ENCODE measurements at places on chromosomes 13 and 19.

DNA sequence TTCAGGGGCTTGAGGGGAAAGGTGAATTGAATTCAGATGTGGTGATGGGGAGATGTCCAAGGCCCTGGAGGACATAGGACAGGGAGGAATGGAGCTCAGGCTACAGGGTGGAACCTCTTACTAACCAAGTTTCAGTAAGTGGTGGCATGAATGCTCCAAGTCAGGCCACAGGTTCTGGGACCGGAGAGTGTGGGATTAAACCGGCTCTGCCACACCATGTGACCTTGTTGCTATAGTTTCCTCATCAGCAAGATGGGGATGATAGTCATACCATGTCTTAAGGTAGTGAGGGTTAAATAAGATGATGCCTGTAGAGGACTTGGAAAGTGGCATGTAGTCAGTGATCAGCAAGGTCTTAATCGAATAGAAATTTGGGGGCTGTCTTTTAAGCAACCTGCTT, 16.3 kb downstream of the GPR183 start:
- peak; percentile 26 for DNase-seq

- no peak for DNase-seq
Observed at GRCh38 chr19:15701757-15702533, 25.9 kb upstream of the OR10H2 start.

DNA sequence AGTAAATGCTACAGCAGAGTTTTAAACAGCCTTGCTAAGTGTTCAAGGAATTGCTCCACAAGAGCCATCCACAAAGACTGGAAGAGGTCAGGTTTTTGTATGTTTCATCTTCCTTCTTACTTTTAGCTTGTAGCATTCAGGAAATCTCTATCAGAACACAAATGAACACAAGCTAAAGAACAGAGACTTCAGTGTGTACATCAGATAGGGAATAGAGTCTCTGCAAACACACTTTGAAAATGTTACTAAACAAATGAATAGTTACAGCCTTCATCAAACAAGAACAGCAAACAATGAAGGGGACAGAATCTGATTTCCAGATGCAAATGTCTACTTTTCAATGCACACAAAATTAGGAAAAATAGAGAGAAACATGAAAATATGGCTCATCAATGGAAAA, 7.7 kb downstream of the ZNF563 start:
- DNase-seq, result no peak

DNA sequence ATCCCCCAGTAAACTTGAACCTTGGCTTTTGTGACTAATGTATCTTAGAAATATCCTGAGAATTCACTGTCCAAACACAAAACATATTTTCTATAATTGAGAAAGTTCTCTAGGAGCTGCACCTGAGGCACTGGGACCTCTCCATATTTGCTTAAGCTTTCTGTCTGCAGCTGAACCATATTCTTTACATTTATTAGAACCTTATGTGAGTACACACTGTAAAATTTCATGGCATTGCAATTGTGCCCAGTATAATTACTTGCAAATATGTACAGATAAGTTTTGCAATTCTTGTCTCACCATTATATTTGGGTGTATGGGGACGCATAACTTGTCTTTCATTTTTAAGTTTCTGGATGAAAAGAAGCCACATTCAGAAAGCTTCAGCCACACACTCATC, 280.7 kb upstream of the KLHL1 start:
- DNase-seq, result no peak

DNA sequence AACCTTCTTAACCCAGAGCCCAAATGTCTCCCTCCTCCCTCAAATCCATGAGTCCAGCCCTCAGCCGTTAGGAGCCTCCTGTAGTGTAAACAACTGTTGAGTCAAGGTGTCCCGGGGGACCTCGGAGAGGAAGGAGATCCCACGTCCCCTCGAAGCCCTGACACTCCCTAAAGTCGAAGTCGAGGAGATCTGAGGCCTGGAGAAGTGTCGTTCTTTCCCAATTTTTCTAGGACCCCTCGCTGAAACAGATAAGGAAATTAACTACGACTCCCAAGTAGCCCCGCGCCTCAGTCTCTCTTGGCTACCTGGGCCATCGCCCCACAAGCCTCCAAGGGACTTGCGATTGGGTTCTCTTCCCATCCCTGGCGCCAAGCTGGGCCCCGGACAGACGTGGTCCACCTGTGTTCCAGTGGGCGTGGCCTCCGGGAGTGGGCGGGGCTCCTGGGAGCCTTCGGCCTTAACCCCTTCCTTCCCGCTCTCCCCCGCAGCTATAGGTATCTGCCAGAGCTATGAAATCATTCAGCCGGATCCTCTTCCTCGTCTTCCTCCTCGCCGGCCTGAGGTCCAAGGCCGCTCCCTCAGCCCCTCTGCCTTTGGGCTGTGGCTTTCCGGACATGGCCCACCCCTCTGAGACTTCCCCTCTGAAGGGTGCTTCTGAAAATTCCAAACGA, 869 bp downstream of the GFY start:
- DNase-seq, result peak; percentile 79

GRCh38 chr13:114100446-114101357, 31.7 kb downstream of the RASA3 start:
- no peak for DNase-seq

DNA sequence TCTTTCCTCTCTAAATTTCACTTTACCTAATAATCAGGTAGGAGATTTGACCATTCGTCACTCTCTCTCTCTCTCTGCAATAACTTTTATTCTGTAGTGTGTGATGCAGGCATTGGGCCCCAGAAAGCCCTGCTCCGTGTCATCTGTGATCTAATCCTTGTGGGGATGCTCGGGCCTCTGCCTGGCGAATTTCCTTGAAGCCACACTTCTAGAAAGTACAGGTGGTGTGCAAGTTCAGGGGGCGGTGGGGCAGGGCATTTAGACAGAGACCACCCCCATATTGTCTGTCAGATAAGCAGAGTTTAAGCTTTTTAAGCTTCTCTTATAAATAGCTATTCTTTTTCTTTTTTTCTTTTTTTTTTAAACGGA, 53.4 kb upstream of the GPR12 start:
- DNase-seq, result peak; percentile 50

GRCh38 chr19:3210347-3211017, 14.0 kb upstream of the CELF5 start:
- DNase-seq, result peak; percentile 46

- DNase-seq, result peak; percentile 36
Observed at GRCh38 chr13:33799950-33800592, 17.9 kb upstream of the RFC3 start.

DNA sequence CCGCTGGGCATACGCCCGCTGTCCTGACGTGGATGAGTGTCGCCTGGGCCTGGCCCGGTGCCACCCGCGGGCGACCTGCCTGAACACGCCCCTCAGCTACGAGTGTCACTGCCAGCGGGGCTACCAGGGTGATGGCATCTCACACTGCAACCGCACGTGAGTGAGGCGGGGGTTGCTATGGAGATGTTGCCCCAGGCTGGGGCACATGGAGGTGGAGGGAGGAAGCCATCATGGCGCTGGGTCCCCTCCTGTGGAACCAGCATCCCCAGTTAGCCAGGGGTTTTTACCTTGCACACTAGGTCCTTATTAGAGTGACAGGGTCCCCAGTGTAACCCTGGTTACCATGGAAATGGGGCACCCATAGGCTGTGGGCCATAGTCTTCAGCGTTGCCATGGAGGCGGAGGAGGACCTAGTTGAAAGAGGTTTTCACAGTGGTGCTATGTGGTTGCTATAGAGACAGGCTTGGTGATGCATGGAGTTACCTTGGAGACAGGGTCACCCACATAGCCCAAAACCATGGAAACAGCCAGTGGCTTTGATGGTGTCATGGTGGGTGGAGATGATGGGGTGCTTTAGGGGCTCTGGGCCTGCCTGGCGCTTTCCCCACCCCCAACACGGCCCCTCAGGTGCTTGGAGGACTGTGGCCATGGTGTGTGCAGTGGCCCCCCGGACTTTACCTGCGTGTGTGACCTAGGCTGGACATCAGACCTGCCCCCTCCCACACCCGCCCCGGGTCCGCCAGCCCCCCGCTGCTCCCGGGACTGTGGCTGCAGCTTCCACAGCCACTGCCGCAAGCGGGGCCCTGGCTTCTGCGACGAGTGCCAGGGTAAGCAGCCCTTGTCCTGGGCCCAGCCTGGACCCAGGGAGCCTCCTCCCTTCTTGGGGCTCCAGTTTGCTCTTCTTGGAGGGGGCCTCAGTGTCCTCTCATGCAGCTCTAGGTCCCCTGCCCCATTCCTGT, 27.1 kb downstream of the MEGF8 start:
- DNase-seq, result no peak

GRCh38 chr19:38662537-38663155, 15.2 kb downstream of the ACTN4 start:
- no peak for DNase-seq

GRCh38 chr13:45063261-45063860, 56.9 kb upstream of the GTF2F2 start:
- DNase-seq, result no peak

DNA sequence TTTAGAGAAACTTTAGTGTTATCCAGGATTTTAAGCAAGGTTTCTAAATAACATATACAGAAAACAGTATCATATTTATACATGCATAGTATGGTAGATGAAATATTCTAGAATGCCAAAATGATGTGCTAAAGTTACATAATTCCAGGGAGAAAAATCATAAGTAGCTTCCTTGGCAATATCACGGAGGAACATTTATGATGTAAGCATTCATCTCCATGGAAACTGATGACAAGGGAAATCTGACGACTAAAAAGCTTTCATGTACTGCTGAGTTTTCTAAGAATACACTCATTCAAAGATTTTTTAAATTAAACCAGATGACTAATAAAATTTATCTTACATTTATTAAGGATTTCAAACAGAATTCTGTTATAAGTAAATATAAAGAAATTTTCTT, 4.7 kb downstream of the TEX30 start:
- DNase-seq, result no peak

- DNase-seq, result peak; percentile 9
Observed at GRCh38 chr19:6138066-6138465, 2.6 kb downstream of the ACSBG2 start.

GRCh38 chr19:16914421-16914820, 25.6 kb downstream of the F2RL3 start:
- no peak for DNase-seq

DNA sequence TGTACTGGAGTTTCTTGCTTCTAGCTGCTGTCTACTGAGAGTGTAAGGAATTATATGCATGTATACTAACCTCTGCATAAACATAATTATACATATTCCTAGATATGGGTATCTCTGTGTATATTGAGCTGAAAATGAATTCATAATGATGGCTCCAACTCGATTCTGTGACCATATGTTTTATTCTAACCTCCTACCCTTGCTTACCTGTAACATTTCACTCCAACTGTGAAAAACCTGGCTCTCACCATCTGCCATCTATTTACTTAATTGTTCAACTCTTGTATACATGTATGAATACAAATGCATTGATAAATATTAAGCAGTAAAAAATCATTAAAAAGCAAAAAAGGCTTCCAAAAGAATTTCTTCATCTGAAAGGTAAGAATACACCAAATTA, 1729.5 kb upstream of the SPRY2 start:
- DNase-seq, result no peak

DNA sequence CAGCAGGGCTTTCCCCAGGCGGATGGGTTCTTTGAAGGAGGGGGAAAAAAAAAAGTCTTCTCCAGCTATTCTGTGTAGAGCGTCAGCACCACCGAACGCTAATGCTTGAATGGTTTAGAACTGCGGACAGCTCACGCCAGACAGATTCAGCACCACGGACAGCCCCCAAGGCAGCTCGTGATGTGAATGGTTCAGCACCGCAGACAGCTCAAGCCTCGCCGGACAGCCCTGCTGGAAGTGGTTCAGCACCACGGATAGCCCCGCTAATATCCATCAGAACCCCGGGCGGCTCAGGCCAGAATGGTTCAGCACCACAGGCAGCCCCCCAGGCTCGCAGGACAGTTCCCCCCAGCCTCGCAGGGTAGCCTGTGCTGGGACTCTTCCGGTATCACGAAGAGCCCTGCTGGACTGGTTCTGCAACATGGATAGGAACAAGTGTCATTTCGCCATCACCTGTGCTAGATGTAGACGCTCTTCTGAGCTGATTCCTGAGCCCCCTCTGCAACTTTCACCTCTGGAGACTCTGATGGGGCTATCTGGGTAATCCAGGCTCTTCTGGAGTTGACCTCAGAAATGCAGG, 4.9 kb upstream of the SMIM17 start:
- DNase-seq, result peak; percentile 16

DNA sequence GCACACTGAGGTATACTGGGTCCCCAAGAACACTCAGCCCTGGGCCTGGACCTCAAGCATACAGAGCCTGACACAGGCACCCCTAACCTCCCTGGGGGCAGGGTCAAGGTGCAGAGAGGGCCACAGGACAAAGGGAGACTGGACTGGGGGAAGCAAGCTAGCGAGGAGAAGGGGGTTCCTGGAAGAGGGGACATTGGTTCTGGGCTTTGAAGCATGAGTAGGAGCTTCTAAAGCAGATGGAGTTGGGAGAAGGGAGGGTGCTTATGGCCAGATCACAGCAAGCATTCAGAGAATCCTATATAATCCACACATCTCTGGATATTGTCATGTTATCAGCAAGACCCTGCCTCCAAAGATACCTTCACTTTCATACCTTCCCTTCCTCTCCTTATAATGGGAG, 3.2 kb downstream of the CIB3 start:
- no peak for DNase-seq

GRCh38 chr13:80462567-80462966, 121.6 kb upstream of the SPRY2 start:
- no peak for DNase-seq

GRCh38 chr13:43835701-43836100, 43.8 kb downstream of the CCDC122 start:
- DNase-seq, result peak; percentile 98

- no peak for DNase-seq
Observed at GRCh38 chr19:28963486-28964250, 249.3 kb downstream of the UQCRFS1 start.

DNA sequence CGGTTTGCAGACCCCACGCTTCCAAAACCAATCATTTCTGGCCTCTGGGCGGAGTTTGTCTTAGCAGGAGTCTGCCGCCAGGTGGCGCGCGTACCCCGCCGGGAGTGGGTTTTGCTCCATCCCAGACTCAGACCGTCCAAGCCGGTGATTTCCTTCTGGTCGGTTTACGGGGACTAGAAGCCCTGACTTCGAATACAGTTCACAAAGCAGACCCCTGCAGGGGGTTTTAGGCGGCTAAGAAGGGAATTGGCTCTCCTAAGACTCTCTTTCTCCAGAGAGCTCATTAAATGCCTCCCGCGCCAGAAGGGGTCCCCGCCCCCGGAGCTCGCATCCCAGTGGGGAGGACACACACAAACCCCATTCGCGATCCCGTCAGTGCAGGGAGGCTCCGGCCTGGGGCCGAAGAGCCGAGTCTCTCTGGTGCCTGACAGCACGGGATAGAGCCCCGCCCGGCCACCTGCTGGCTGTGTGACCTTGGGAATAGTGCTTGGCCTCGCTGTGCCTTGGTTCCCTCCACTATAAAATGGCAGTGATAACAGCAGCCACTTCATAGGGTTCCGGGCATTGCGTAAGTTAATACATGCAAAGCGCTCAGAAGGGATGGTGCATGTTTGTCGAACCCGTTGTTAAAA, 8.6 kb upstream of the NUP62 start:
- DNase-seq, result peak; percentile 86
